ENCODE measurements at places on chromosomes 6 and 20. TPM values are rescaled to one million over a fixed set of nuclear protein-coding genes. Genes with fewer than 3 reads are reported as not detected.

The EZR gene
- 58.9 TPM for total RNA-seq

The OPN5 gene
- total RNA-seq, result 1.1 TPM

The DEFB126 gene
- total RNA-seq, result not detected

The SMOC2 gene
- total RNA-seq, result 0.25 TPM

The SMLR1 gene
- not detected for total RNA-seq

The ANKRD66 gene
- total RNA-seq, result not detected

The PLCB4 gene
- total RNA-seq, result 0.79 TPM

The NNAT gene
- total RNA-seq, result not detected

The PARD6B gene
- 0.26 TPM for total RNA-seq

The MRPL2 gene
- total RNA-seq, result 16.6 TPM

The HLA-DQB2 gene
- total RNA-seq, result not detected

The LPA gene
- not detected for total RNA-seq

The NFATC2 gene
- total RNA-seq, result 0.26 TPM

The SNHG17 gene
- total RNA-seq, result 6.1 TPM

The KCNG1 gene
- not detected for total RNA-seq

The NRSN1 gene
- not detected for total RNA-seq

The ADGB gene
- total RNA-seq, result not detected

The TREM1 gene
- 0.66 TPM for total RNA-seq

The VSTM2L gene
- 0.53 TPM for total RNA-seq

The CD93 gene
- total RNA-seq, result 13.4 TPM

The POU3F2 gene
- total RNA-seq, result under 0.01 TPM

The LY6G6D gene
- total RNA-seq, result not detected

The OR2B6 gene
- not detected for total RNA-seq

The NHLRC1 gene
- 3.0 TPM for total RNA-seq

The OR11A1 gene
- total RNA-seq, result not detected

The KCNK5 gene
- 0.06 TPM for total RNA-seq

The BPIFB2 gene
- not detected for total RNA-seq

The C20orf202 gene
- not detected for total RNA-seq

The RAD21L1 gene
- total RNA-seq, result not detected

The TGM6 gene
- total RNA-seq, result not detected

The CGAS gene
- total RNA-seq, result 4.4 TPM

The DACT2 gene
- not detected for total RNA-seq

The CALHM6 gene
- 0.31 TPM for total RNA-seq

The UST gene
- 32.4 TPM for total RNA-seq

The GNAS-AS1 gene
- total RNA-seq, result 1.2 TPM
